Hippocampal formation (tissue), 2 donors: ENCODE measurements at places on chromosomes 6 and 20.

DNA sequence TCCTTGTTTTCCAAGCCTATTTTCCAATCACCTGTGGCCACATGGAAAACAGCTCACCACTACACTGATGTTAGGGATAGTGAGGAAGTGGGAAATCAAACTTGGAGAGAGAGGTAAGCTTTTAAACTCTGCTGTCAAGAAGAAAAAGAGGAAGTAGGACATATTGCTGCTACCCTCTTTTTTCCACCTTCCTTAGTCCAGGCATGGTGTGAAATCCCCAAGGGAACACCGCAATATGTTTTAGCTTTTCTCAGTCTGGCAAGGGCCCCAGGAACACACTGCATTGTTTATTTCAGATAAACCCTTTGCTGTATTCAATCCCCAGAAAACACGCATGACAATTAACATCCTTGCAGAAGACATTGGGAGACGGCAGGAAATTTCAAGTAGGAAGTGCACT, 61.3 kb downstream of the HS3ST5 start:
- no peak for DNase-seq

- DNase-seq = no peak
Measured at GRCh38 chr6:26355366-26355765, 9.6 kb upstream of the BTN3A2 start.

DNA sequence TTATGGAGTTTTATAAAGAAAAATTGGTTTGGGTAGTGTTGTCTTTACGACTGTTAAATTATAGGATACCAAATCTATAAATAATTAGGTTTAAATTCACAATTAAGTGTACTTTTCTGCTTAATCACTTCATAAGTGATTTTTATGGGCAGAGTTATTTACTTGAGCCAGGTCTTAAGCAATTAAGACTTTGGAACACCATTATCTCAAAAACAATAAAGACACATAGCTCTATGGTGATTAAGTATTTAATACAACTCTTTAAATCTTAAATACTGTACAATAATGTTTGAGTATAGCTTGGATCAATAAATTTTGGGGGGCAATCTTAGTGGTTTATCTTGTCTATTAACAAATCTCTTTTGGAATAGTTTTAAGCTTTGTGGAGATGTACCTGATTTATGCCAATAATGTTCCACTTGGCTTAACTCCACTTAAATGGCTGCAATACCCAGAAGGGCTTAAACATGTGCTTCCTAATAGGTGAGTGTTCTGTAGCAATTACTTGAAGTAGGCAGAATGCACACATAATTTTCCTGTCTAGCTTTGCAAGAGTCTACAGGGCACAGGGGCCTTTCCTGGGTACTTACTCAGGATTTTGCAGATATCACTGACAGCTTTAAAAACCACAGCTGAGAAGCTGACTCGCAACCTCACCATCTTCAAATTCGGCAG, 7.5 kb downstream of the FERMT1 start:
- DNase-seq = no peak

- peak; percentile 40 for DNase-seq
Measured at GRCh38 chr6:159692303-159693127, 526 bp downstream of the SOD2 start.

DNA sequence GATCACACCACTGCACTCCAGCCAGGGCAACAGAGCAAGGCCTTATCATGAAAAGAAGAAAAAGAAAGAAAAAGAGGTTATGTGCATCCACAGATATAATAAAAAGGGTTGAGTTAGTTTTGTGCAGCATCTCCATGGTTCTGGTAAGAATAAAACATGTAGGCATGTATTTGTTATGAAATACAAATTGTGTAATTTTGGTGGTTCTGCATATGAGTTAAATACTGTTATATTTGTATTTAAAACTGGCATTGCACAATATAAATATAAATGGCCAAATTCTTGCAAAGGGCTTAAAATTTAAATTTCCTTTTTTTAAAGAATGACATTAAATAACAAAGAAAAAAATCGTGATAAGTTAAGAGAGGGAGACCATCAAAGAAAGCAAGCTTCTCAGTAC, 159.1 kb upstream of the PREP start:
- no peak for DNase-seq

DNA sequence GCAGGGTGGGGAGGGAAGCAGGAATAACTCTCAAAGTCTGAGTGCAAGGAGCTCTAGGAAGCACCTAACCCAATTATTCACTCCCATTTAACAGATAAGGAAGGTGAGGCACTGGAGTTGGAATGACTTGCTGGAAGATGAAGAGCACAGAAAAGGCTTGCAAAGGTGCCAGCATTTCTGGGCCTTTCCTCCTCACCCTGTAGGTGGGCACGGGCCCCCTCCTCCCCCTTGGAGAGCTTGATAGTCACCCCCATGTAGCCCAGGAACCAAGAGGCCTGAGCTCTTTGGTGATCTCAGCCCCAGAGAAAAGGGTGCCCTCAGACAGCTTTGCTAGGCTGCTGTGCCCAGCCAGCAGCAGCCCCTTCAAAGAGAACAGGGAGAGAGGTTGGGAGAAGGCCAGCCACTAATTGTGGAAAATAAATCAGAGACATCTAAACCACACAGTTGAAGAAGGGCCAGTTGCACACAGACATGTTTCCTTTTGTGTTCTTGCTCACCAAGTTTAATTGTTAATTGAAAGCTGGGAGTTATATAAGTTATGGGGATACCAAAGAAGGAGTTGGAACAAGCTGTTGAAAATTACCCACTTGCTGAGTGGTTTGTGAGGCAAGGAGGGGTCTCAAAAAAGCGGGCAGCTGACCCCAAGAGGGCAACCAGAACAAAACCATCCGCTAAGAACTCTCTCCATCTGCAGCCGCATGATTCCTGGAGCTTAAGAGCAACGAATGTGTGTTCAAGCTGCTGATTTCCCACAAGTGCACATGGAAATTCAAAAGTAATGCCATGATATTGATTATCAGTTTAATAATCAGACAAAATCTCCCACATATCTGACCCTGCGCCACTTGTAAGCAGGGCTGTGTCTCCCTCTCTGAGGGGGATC, 77.0 kb downstream of the MRPL14 start:
- DNase-seq = no peak

DNA sequence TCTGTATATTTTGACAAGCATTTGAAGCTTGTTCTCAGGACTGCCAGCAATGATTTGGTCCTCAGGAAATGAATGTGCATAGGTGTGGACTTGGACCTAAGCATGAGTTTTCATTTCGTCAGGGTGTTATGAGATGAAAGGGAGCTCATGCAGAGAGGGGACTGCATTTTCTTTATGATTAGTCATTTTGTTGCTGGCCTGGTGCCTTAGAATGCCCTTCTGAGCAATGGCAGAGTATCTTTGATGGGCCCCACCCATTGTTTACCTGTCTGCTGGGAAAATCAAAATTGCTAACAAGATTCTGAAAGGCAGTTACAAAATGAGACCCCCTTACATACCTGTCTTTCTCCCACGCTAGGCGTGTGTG, 51.5 kb upstream of the MTHFD1L start:
- no peak for DNase-seq

DNA sequence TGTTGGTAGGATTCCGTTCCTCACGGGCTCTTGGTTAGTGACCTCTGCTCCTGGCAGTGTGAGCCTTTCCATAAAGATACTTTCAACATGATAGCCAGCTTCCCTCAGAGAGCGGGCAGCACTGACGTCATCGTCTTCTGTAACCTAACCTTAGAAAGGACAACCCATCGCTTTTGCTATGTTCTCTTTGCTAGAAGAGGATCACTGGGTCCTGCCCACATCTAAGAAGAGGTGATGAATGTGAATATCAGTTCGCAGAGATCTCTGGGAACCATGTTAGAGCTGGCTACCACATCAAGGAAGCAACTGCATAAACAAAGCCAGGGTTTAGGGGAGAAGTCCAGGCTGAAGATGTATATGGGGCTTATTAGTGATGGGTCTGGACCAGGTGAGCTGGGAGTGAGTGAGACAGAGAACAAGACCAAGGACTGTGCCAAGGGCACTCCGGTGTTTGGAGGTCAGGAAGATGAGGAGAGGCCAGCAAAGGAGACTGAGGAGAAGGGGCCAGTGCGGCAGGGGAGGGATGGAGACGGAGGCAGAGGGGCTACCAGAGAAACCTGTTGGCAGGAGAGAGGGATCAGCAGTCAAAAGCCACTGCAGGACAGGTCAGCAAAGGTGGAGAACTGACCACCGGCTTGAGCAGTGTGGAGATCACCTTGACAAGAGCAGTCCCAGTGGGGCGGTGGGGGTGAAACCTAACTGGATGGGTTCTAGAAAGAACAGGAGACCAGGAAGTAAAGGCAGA, 39.7 kb downstream of the PIM1 start:
- DNase-seq = no peak

DNA sequence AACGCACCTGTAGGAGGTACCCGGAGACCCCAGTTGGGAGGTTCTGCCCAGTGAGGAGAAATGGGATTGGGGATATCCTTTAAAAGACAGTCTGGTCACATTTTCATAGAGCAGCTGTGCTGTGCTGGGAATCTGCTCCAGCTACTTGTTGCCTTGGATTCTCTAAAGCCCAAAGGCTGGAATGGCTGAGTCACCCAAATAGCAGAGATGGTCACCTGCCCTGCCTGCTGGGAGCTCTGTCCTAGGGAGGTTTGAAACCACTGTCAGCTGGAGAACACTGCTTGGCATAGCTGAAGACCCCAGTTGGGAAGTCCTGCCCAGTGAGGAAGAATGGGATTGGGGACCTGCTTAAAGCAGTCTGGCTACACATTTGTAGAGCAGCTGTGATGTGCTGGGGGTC, 34.8 kb upstream of the TFB1M start:
- DNase-seq = no peak

DNA sequence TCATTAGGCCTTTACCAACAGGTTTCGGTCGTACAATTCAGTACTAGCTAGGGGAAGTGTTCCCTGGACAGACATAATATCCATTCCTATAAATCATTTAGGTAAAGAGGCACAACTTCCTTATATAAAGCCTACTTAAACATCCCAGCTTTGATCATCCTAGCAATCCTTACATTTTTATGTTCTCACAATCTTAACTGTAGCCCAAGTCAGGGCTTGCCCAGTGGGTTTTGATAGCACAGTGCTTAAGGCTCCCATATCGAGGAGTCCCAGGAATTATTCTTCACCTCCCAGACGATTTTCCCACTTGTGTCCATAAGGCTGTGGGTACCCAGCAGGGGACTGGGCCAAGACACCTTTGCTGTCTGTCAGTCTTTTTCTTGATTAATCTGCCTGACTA, 63.2 kb downstream of the E2F3 start:
- DNase-seq = no peak

GRCh38 chr6:15400572-15401004, 154.7 kb downstream of the JARID2 start:
- DNase-seq = peak; percentile 78

GRCh38 chr6:167689751-167690150, 137.0 kb upstream of the AFDN start:
- DNase-seq = no peak

GRCh38 chr6:149480502-149481280, 4.1 kb downstream of the ZC3H12D start:
- no peak for DNase-seq

- DNase-seq = no peak
Measured at GRCh38 chr6:35190306-35190705, 23.4 kb upstream of the SCUBE3 start.

DNA sequence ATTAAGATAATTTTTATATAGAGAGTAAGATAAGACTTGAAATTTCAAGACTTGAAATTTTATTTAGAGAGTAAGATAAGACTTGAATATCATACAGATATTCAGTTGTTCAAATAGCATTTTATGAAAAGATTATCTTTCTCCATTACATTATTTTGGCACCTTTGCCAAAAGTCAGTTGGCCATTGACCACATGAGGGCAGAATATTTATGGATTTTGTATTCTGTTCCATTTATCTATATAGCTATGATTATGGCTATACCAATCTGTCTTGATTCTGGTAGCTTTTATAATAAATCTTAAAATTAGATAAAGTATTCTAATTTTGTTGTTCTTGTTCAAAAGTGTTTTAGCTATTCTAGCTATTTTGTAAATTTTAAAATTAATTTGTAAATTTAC, 537.9 kb upstream of the GJE1 start:
- no peak for DNase-seq

- DNase-seq = no peak
Measured at GRCh38 chr6:120282005-120282404, 932.4 kb upstream of the MAN1A1 start.

DNA sequence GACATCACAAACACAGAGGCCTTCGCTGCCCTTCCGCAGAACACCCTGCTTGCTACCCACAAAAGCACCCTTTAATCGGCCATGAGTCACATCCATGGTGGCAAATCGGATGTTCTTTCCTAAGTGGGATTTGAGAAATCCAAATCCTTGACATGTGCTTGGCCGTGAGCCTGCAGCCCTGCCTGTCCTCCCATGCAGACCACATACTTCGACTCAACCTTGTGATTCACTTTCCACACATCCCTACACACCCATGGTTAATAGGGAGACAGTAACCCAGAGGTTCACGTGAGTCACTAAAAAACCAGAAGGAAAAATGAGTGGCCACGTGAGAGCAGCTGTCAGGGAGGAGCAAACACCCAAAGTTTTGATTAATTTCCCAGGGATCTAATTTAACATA, 19.4 kb downstream of the RAMACL start:
- no peak for DNase-seq

GRCh38 chr20:2022163-2022562, 28.3 kb upstream of the PDYN start:
- no peak for DNase-seq

DNA sequence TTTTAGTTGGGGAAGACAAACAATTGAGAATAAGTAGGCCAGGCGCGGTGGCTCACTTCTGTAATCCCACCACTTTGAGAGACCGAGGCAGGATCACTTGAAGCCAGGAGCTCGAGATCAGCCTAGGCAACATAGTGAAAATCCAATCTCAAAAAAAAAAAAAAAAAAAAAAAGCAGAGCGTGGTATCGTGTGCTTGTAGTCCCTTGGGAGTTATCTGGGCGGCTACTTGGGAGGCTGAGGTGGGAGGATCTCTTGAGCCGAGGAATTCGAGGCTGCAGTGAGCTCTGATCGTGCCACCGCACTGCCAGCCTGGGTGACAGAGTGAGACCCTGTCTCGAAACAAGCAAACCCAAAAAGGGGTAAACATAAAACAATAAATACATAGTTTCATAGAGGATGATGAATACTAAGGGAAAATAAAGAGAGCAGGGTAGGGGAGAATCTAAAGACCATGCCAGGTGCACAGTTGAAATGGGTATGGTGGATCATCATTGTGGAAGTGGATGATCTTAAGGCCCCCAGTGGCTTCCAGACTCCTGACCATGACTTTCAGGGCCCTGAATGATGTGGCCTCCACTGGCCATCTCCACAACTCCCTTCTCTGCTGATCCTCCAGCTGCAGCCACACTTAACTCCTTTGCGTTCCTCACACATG, 947 bp downstream of the POFUT1 start:
- no peak for DNase-seq

DNA sequence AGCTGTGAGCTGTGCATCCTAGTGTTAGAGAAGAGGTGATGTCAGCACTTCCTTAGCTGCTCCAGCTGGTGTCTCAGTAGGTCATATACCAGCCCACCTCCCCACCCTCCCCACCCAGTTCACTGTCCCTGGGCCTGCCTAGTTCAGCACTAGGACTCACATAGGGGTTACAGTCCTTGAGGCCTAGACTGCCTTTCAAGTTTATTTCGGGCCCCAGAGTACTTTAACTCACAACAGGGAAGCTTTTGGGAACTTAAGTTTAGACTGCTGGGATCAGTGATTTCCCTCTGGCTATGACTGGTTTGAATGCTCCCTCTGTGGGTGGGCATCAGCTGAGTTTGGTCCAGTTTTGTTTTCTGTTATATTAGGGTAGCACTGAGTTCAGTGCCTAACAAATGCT, 139.2 kb upstream of the MMS22L start:
- no peak for DNase-seq
